ENCODE measurements at places on chromosomes 7 and 10.
A peak's percentile ranks its signal among the peaks of the same experiment; 100 is the strongest.

GRCh38 chr10:9550810-9551209 lies 1466.9 kb upstream of the CELF2 start:
- DNase-seq = no peak

- DNase-seq = no peak
These were observed 122.3 kb downstream of the SPDYE5 start for GRCh38 chr7:75614401-75614800.

- DNase-seq = peak; percentile 48
These were observed 2.2 kb upstream of the HIP1 start for GRCh38 chr7:75740846-75741497.

DNA sequence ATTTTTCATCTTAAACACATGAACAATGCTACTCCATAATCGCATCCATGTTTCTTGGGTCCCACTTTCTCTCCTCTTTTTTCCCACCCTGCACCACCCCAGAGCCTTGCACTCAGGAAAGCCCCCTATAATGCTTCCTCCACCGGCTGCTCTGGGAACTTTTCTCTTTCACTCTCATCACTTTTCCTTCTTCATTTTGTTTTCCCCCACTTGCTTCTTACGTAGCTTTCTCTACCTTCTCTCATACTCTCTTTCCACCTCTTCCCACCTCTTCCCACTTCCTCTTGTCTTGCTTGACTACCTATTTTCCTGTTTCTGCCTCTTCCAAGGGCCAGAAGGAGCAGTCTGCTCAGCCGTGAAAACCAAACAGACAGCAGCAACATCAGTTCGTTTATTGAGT lies 229.5 kb upstream of the RHOBTB1 start:
- no peak for DNase-seq

DNA sequence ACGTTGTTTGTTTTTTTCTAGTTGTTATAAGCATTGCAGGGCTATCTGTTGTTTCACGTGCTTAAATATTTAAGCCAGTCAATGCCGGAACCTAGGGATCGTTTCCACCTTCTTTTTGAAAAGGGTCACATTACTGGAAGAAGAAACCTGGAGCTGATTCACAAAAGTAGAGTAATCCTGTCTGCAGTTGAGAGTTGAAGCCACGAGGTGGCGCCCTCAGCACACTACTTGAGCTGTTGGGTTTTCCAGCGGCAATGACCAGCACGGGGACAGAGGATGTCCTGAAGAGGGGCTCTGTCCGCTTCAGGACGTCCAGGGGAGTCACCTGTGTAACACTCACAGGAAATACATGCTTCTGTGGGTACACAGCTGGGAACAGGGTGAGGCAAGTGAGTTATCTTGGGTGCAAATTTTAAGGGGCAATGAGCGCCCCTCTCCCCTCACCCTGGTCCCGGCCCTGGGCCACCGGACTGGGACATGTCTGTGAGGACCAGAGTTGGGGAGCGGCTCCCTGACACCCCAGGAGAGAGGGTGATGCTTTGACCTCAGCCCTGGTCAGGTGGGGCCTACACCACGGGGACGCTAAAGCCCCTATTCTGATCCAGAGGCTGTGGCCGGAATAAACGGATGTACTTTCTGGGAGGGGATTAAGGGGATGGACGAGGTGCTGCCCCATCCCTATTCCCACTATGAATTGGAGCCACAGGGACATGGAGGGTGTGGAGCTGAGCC lies 26.3 kb upstream of the WDFY4 start:
- DNase-seq = peak; percentile 94

DNA sequence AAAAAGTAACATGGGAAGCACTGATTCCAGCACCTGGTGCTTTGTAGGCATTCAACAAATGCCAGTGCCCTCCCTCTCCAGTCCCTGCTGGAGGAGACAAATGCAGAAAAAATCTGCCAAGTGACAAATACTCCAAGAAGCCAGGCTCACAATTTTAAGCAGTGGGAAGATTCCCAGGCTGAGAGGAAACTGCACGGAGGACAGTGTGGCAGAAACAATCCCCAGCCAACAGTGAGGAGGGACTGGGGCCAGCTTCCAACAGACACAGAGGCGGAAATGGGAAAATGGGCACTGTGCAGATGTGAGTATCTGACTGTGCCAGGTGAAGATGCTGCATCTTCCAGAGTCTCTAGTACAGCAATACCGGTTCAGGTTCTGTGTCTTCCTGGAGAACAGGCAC lies 106.3 kb downstream of the SLIT1 start:
- DNase-seq = no peak

DNA sequence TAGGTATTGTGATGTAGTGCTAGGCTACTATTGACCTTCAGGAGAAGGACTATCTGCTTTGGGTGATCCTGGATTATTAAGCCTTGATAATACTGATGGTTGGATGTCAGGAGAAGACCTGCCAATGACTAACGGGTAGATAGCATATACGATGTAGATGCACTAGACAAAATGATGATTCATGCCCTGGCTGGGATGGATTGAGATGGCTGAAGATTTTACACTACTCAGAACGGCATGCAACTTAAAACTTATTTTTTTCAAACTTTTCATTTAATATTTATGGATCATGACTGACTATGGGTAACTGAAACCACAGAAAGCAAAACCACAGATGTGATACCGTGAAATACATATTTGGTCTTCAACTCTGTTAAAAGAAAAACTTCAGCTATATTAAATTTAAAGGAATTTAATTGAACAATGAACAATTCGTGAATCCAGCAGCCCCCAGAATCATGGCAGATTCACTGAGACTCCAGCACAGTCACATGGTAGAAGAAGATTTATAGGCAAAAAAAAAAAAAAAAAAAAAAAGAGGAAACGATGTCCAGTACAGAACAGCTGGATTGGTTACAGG lies 124.6 kb upstream of the CDK13 start:
- no peak for DNase-seq

DNA sequence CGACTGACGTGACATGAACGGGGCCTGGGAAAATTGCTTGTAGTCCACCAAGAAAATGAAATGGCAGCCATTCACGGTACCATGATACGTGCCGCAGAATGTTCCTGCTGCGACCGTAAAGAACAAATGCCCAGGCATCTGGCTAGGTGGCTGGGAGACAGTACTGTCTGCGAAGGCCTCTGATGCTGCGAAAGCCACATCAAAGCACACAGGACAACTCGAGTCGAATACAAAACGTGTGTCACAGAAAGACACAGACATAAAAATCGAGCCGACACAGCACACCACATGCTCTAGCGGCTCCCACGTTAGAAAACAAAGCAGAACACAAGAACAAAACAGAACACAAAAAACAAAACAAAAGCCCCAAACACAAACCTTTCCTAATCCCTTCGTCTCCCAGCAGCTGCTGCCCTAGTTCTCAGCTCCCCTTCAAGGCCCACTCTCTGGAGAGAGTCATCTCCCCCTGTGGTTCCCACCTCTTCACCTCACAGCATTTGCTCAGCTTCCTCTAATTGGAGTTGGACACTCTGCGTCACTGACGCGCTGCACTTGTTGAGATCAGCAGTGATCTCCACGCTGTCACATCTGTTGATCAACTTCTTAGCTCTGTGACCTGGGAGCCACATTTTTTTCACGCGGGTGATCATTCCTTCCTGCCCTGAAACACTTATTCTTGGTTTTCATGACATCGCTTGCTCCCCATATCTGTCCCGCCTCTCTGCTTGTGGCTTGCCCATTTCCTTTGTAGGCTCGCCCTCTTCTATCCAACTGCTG lies 112.2 kb downstream of the CLEC2L start:
- no peak for DNase-seq

- peak; percentile 93 for DNase-seq
These were observed 134.3 kb upstream of the TNRC18 start for GRCh38 chr7:5557920-5558401.

Measured in lower leg skin (tissue), 4 donors.